Right ventricle myocardium inferior (tissue), 1 donor: ENCODE measurements at places on chromosomes 5 and 9.

- no peak for DNase-seq
Measured at GRCh38 chr5:178340637-178341036, 108.0 kb upstream of the PHYKPL start.

DNA sequence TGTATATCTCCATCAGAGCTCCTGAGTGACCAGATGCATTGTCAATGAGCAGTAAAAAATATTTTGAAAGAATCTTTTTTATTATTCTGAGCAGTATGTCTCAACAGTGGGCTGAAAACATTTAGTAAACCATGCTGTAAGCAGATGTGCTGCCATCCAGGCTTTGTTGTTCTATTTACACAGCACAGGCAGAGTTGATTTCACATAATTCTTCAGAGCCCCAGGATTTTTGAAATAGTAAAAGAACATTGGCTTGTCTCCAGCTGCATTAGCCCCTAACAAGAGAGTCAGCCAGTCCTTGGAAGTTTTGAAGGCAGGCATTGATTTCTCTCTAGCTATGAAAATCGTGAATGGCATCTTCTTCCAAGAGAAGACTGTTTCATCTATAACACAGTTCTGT is 25.2 kb upstream of the ENTREP1 start:
- no peak for DNase-seq

- DNase-seq: no peak
Measured at GRCh38 chr5:112554101-112554977, 135.3 kb upstream of the EPB41L4A start.

DNA sequence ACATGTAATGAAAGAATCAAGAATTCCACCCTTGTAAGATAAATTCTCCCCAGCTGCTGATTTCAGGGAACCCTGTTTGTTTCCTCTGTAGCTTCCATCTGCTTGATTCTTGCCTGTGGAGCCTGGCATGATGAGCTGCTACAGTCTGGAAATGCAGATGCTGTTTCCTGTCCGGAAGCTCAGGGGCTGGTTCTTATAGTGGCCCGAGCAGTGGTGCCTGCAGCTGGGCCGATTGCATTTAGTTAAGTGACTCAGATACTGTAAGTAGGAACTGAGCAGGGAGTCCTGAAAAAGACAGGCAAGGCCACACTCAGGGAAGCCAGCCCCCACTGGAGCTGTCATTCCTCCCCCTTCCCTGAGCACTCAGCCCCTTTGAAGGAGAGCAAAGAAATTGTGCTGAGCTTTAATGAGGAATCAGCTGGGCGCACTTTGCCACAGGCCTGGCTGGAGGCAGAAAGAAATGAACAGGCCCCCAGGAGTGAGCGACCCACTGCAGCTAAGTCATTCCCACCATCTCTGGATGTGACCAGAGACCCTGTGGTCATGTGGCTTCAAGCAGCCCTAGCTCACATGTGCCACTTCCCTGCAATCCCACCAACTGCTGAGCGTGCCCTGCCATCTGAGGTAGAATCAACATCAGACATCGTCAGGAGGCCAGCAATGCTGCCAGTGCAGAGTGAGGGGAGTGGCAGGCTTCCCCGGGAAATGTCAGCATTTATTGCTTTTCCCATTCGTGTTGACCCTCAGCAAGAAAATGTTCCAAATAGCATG is 206.0 kb upstream of the WWC1 start:
- DNase-seq: no peak

GRCh38 chr9:79651251-79651795 is 79.6 kb downstream of the TLE4 start:
- peak; percentile 72 for DNase-seq

DNA sequence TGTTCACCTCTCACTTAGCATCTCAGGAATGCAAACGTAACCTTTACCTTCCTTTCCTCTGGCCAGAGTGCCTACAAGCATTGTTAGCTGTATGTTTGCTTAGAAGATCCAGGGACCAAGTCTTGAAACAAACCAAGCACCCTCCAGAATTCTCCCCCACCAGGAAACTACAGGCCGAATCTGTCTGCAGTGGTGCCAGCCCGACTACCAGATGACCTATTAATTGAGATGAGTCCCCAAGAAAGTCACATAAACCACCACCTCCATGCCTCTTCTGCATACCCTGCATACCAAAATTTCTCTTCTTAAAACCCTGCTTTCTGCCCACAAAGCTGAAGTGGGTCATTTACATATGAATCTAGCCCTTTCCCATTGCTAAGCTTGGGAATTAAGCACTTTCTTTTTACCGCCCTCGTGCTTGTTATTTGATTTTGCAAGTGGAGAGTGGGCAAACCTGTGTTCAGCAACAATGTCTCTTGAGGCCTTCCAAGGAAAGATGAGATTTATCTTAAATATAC is 1239.1 kb downstream of the CDH12 start:
- DNase-seq: no peak

- no peak for DNase-seq
Measured at GRCh38 chr5:136375920-136376319, 10.6 kb upstream of the TRPC7 start.

DNA sequence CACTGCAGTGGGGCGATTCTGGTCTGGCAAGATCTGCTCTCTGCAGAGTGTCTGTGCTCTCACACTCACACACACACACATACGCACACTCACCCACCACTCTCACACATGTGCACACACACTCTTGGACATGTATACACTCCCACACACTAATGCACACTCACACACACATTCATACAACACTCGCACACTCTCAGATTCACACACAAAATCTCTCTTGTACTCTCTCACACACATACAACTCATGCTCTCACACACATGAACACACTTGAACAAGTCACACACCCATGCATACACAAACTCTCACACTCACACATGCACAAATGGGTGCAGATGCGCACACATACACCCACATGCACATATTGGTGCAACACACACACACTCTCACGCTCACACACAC is 31.7 kb downstream of the TMEM174 start:
- DNase-seq: no peak

GRCh38 chr5:53041071-53041692 is 52.0 kb downstream of the ITGA2 start:
- no peak for DNase-seq

- no peak for DNase-seq
Measured at GRCh38 chr9:82604947-82605656, 457.8 kb downstream of the RASEF start.

GRCh38 chr9:89486681-89487080 is 11.2 kb downstream of the SEMA4D start:
- DNase-seq: no peak

GRCh38 chr5:67549296-67549618 is 352.7 kb upstream of the CD180 start:
- DNase-seq: no peak

DNA sequence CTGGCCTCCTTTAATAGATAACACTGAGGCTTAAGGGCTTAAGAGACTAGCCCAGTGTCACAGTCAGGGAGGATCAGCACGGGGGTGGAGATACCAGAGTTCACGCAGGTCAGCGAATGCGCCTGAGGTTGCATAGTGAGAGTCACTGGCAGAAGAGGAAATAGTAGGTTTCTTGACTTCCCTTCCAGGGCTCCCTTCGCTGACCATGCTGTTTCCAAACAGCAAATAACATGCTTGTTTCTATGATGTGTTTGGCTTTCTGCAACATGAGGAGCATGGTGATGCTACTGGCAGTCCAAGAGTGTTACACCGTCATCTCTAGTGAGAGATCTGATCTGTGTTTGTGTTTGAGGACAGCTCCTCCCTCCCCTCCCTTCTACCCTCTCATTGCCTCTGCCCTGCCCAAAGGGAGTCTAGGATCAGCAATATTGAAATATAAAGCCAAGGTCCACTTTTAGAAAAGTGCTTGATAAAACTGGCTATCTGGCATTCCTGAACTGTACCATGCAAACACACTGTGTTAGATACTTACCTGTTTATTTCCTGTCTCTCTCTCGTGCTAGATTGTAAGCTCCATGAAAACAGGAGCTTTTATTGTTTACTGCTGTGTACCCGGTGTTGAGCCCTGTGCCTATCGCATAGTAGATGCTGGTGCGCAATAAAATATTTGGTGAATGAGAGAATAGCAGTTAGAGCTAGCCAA is 12.3 kb downstream of the TLE4 start:
- DNase-seq: peak; percentile 88

DNA sequence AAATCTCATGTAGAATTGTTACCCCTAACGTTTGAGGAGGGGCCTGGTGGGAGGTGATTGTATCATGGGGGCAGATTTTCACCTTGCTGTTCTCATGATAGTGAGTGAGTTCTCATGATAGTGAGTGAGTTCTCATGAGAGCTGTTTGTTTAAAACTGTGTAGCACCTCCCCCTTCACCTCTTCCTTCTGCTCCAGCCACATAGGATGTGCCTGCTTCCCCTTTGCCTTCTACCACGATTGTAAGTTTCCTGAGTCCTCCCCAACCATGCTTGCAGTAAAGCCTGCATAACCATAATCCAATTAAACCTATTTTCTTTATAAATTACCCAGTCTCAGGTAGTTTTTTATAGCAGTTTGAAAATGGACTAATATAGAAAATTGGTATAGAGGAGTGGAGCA is 1783.7 kb upstream of the CDH9 start:
- no peak for DNase-seq

GRCh38 chr9:97284798-97285197 is 22.7 kb upstream of the CCDC180 start:
- no peak for DNase-seq

GRCh38 chr5:29134418-29134817 is 2059.1 kb upstream of the CDH6 start:
- DNase-seq: no peak

- no peak for DNase-seq
Measured at GRCh38 chr9:89410022-89410421, 87.9 kb downstream of the SEMA4D start.

- no peak for DNase-seq
Measured at GRCh38 chr5:74360535-74361210, 279.9 kb downstream of the ENC1 start.

DNA sequence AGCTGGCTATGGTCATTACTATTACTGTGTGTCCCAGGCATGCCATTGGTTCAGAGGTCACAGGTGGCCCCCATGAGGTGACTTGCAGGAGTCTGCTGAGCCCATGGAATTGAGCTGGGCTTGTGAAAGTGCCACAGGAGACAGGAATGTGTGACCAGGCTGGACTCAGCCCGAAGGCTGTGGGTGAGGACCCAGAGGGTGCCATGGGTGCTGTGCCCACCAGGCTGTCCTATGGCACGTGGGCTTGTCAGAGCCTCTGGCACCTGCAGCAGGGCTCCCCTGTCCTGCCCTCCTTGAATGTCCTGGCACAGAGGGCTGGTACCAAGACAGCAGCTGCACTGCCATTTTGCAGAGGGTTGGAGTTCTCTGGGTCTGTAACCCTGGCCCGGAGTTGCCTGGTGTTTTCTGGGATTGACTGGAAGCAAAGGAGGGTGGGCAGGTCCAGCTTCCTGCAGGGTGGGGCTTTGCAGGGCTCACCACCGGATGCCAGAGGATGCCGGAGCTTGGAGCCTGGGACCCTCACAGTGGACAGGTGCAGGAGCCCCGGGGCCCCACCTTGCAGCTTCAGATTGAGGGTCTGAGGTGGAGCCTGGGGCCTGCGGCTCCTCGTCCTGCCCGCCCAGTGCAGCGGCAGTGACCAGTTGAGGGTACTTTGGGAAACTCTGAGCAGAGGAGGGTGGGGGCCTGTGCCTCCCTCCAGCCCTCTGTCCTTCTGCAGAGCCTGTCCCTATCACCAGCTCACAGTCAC is 14.2 kb downstream of the COL5A1 start:
- DNase-seq: no peak

DNA sequence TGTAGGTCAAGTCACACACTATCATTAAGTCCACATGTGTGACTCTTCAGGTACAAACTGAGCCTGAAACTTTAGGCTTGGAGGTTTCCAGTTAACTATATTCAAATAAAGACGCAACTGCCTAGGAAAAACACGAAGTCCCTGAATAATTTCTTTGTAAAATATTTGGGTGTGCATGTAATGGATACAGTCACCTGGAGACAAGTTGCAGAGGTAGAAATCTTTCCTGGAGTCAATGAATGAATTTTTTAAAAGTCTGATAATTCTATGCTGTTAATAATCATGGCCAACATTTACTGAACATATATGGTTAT is 132.7 kb downstream of the MTX3 start:
- DNase-seq: no peak

DNA sequence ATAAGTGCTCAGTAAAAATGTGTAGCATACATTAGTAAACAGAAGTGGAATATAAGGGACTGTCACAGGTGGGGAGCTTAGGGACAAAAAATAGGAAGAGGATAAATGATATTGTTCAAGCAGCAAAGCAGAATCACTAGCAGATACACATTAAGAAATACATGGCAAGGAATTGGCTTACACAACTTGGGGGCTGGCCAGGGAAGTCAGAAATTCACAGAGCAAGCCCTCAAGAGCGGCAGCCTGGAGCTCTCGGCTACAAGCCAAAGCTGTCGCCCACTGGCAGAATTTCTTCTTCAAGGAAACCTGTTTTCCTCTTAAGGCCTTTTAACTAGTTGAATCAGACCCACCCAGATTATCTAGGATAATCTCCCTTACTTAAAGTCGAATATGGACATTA is 73.0 kb upstream of the SMIM23 start:
- DNase-seq: no peak
